ENCODE measurements at places on chromosomes 4 and X.

- no peak for DNase-seq
Measured at GRCh38 chr4:78749258-78749971, 26.7 kb upstream of the BMP2K start.

DNA sequence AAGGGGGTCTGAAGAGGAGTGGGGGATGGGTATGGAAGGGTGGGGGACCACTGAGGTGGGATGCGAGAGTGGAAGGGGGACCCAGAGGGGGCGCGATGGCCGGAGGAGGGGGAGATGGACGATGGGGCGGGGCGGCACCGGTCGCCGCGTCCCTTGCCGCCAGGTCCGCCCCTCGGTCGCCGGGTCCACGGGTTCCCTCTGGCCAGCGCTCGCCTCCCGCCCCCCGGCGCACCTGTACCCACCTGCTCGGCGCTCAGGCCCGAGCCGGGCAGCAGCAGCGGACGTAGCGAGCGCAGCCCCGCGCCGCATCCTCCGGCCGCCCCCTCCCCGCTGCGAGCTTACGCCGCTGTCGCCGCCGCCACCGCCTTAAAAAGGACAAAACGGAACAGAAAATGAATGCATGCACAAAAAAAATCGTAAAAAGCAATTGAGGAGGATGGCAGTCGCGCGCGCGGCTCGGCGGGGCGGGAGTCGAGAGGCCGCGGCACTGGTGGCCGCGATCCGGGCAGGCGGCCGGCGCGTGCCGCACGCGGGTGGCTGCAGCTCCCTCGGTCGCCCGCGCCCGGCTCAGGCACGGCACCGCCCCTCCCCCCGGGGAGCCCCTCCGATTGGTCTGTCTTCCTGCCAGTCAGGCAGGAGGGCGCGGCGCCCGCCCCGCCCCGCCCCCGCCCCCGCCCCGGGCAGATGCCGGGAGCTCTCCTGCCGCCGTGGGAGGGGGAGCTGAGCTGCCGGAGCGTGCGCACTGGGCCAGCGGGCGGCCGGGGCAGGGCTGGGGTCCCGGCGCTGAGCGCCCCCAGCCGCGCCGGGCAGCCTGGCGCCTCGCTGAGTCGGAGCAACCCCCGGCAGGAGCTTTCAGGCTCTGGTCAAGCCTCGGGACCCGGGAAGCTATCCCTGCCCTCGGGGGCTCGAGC lies at the start of gene JAKMIP1:
Gene JAKMIP1 (minus strand): TSS at position 539 of the 911 bp plus-strand sequence. CDS start 87,699 bp downstream, outside the sequence.
- DNase-seq = peak; percentile 53

DNA sequence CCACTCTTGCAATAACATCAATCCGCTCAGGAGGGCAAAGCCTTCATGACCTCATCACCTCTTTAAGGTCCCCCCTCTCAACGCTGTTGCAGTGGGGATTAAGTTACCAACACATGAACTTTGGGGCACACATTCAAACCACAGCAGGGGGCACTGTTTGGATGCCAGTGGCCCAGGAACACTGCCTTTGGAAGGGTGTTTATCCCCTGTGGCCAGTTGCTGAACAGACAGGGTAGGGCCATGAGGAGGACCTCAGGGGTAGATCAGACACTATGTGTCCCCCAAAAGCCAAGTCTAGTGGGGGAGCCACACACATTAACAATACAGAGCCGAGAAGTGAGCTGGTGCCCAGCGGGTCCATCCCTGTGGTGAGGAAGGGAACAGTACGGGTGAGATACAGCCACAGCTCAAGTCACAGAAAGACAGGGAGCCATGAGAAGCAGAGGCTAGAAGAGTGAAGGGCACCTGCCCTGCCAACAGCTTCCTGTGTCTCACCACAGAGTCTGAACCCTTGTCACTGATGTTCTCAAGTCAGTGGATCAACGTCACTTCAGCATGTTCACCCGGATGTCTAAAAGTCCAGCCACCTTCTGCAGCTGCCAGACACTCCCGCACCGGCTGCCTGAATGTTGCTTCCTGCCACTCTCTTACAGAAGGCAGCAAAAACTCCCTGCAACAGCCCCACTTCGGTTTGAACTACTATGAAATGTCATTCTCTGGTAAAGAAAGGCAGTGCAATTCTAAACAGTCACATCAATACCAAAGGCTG lies 19.9 kb upstream of the MXD4 start:
- peak; percentile 46 for DNase-seq

DNA sequence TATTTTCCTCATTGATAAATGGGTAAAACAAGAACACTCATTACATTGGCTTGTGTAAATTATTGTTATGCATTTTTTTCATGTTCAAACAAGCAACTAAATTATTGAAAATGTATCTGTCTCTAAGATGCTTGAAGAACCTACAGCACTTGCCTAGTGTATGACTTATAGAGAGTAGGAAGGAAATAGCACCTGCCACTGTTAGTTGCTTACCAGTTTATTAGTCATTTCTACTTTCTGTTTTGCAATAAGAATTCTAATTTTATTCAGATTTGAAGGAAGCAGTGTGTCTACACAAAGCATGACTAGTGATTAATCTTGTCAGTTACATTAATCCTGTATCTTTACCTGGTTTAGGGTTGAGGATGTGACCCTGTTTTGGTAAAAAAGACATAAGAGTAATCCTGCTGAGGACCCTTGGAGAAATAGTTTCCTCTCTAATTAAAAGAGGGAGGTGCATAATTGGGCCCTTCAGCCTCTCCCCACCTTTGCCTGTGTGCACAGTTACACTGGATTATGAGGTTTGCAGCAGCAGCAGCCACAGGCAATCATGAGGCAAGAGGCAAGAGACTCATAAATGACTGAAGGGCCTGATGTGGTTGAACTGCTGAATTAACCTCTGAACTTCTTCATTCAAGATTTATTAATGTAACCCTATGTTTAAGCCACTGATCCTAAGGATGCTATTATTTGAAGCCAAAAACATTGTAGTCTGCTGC lies 1202.1 kb downstream of the ADGRL3 start:
- DNase-seq = no peak

DNA sequence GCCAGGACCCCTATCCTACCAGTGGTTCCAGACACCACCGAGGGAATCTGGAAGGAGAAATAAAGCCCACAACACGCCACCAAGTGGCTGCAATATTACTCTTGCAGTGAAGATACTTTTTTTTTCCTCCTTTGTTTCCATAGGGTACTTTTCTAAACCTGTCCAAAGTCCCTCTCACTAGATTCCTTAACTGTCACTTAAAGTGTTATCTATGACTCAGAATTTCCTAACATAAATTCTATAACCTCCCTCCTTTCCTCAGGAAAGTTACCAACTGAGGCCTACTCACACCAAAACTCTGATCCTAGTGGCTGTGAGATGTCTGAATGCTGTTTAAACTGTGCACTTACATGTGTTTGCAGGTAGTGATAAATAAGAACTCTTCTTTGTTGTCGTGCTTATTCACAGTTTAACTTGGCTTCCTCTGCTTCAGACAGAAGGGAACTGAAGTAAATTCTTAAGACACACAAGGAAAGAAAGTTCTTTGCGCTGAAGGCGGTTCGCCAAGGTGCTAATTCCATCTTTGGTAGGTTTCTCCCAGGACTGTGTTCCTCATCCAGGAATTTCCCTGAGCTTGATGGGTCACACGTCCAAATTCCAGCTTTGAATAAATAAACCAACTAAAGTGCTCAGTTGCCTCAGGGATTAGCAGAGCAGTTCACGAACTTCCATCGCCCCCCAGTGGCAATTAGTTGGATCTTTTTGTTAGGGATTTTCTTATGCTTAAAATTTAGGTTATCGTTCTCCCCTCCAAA lies 10.7 kb upstream of the HCCS start:
- DNase-seq = peak; percentile 42

DNA sequence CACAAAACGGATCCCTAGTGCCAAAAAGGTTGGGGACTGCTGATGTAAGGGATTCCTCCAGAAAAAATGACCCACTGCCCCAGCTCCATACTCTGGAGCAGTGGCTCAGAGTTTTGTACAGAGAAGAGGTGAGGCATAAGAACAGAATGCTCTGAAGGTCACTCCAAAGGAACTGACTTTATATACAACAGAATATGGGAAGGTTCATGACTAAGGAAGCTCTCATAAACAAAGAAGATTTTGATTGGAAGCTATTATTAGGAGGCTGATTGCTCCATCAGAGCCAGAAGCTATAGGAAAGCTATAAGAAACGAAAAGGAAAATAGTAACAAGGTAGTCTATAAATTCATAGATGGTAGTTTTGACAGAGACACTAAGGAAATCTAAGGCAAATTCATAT lies 203.1 kb downstream of the SLC7A11 start:
- DNase-seq = no peak

DNA sequence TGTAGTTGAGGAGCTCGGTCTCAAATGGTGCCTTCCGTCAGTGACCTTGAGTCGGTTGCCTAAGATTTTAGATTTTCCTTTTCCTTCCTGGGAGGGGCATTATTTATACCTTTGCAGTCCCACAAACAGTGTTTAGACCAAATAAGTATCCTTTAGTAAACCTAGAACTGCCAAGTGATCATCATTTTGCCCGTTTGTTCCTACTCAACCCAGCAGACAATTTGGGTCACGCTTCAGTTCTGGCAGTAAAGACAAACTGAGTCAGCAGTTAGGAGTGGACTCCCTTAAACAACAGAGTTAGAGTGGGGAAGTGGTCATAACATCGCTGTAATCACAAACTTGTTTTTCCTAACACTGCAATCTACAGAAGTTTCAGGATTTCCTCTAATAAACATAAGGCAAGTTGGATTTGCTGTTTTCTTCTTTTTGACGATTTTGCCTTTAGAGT lies 777 bp upstream of the WDFY3 start:
- no peak for DNase-seq

DNA sequence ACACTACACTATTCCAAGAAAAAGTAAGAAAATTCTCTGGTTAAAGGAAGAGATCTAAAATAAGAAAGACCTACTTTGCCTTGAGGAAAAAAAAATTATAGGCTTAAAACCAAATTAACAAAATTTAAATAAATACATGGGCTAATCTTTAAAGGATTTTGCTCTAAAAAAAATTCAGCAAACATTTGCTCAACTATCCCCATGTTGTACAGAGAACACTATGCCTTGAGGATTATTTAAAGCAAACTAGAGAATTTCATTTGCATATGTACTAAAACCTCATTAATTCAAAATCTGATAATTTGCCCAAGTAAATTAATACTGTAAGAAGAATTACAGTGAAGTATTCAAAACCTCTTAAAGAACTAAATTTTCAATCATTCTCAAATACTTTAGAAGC lies 71.6 kb upstream of the KCNIP4 start:
- DNase-seq = no peak

- DNase-seq = peak; percentile 5
Measured at GRCh38 chr4:10296730-10297129, 160.5 kb downstream of the ZNF518B start.

DNA sequence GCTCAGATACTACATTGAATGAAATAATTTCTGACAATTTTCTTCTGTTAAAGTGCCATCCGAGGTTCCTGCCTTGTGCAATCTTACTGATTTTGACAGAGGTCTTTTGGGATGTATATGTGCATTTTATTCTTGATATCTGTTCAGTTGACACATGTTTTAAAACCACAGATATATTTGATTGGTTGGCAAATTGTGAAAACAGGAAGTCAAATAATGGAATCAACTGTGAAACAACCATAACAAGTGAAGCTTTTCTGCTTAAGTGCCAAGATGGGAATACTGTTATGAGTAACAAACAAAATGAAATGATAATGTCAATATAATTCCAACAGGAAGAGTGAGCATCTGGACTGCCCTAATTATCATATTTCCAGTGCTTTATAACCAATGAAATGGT lies 84.9 kb upstream of the TET2 start:
- DNase-seq = no peak

DNA sequence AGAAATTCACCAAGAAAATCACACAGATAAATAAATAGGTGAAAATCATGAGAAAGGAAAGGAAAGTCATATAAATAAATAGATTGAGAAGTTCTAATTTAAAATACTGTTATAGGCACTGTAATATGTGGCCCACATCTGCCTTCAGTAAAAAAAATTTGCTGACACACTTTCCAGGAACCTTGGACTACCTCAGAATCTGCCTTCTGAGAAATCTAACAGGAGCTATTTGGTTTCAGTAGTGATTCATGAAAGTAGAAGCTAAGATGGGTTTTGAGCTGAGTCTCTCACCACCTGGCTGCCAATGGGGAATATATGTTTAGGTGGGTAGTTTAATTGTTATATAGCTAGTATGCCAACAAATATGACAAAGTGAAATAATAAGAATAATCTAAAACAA lies 810.0 kb downstream of the RAB28 start:
- no peak for DNase-seq

- no peak for DNase-seq
Measured at GRCh38 chr4:8639021-8639420, 46.5 kb downstream of the CPZ start.

- no peak for DNase-seq
Measured at GRCh38 chr4:104719539-104720230, 225.0 kb upstream of the CXXC4 start.

DNA sequence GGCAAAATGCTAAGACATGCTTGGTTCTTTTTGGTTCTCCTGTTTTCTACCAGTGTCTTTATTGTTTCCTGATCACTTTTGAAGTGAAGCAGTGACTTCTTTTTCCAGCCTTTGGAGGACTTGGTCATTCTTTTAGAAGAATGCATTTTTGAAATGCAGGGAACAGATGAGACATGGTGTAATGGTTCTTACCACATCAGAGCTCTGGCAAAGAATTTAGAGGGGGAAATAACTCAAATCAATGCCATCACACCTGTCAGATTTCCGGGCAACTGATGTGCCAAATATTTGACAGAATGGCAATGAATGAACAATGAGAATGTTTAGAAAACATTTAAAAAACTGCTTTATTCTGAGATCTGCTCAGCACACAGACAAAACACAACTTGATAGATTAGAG lies 519.6 kb downstream of the IQCM start:
- no peak for DNase-seq

DNA sequence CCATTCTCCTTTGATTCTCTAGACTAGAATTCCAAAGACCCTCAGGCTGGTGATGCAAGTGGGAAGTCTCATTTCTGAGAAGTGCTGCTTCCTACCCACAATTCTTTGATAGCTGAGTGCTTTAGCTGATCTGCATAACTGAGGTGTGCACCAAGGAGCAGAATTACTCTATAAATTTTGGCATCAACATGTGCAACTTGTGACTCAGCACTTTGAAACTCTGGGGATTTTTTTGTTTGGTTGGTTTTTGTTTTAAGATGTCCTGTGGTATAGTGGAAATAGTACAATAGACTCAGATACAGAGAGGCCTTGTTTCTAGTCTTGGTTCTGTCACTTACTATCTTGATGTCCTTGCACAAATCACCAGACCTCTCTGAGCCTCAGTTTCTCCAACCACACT lies 148.4 kb downstream of the AR start:
- no peak for DNase-seq

GRCh38 chr4:178712486-178712885 lies 1270.2 kb upstream of the AGA start:
- no peak for DNase-seq

DNA sequence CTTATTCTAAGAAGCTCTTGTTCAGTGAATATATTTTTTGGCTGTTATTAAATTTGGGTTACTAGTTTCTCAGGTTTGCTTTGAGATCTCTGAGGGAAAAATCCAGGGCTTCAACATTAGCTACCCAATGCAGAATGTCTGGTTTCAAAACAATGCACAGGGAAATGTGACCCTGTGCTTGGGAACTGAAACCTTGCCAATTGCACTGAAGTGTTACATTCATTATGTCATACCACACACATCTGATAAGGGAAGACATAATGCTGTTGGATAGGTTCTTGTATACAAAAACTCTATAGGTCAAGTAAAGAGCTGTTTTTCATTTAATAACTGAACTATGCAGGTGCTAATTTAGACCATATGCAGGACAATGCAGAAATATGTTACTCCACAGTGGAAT lies 345.3 kb upstream of the BMP3 start:
- no peak for DNase-seq
